CD4-positive, alpha-beta T cell (primary cell): ENCODE measurements at places on chromosomes 5 and 9.

DNA sequence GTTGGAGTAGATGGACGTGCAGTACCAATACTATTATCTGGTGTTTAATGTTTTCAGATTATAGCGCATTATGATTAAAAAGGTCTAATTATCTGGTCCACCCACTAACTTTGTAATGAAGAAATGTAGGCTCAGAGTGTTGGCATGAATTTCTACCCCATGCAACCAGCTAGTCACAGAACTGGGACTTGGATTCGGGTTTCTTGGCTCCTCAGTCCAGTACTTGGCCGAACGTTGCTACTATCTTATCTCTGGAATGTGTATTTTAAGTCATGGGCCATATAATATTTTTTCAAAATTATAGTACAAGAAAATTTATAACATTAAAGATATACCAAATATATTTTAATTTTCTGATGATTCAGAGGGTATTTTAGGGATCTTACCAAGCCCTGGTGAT is 657.5 kb upstream of the DMAC1 start:
- DNase-seq = no peak

DNA sequence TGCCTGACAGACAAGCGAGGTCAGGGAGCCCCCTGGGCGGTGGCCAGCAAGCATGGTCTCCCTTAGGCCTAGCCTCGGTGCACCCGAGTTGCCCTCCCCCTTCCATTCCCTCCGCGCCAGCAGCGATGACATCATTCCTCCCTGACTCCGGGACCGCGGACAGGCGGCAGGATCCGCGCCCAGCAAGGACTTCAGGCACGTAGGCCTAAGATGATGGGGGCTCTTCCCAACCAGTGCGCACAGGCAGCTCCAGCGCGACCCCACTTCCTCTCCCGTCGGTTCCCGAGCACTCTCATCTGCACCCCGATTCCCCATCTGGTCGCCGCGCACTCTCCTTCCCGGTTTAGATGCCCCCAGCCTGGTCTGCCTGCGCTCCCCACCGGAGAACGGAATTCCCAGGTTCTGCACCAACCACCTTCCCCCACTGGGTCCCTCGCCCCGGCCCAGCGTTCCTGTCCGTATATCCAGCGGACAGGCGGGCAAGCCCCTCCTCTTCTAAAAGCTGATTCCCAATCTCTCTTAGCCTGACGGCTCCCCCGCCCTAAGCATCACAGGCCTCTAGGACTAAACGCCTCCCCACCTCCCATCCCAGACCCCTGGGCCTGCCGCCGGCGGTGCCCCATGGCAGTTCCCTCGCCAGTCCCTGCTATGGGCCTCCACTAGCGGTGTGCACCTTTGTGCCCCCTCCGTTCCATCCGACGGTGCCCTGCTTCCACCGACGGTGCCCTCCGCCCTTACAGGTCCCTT is 931 bp downstream of the FAM219A start:
- DNase-seq = no peak

DNA sequence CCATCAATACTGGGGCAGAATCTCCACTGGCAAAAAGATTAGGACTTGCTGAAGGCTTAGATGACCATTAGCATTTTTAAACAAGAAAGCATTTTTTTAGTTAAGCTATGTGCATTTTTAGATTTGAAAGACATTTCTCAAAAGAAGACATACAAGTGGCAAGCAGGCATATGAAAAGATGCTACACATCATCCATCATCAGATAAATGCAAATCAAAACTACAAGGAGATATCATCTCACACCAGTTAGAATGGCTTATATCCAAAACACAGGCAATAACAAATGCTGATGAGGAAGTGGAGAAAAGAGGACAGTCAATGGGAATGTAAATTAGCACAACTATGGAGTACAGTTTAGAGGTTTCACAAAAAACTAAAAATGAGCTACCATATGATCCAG is 195.6 kb upstream of the TNC start:
- no peak for DNase-seq

GRCh38 chr5:40365342-40366330 is 314.1 kb upstream of the PTGER4 start:
- no peak for DNase-seq

- DNase-seq = peak; percentile 74
These were observed 6.9 kb upstream of the NDUFB6 start for GRCh38 chr9:32579706-32580331.

DNA sequence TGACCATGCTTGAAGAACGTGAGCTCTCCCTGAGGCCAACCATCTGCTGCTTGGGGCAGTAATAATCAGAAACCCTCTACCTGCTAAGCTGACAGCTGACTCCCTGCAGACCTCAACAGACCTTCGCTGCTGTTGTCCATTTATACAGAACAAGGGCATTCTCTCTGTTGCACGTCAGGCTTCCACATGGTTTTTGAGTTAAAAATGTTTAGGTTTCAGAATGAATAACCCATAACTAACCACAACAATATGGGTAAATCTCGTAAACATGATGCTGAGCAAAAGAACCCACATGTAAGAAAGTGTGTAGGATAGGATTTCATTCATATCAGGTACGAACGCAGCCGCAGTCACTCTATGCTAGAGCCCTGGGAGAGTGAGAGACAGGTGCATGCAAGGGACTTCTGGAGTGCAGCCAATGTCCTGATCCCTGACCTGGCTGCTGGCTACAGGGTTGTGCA is 348.5 kb downstream of the MED10 start:
- DNase-seq = no peak

GRCh38 chr5:14226992-14227391 is 83.8 kb downstream of the TRIO start:
- no peak for DNase-seq

- no peak for DNase-seq
These were observed 30.2 kb upstream of the PTGER4 start for GRCh38 chr5:40649463-40650030.

DNA sequence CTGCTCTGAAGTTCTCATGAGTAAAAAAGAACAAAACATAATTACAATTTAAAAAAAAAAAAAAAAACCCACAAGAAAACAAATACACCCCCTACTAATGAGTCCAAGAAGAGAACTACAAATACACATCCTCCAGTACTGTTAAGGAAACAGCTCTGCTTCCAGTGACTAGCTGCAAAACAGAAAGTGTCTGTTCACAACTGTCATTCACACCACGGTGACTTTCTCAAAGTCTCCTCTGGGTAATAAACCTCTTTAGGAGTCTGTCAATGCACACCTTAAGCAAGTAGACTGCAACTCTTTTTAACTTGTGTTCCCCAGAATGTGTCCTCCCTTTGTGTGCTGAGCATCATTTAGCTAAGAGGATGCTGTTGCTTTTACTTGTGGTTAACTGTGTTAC is 6.2 kb downstream of the REEP5 start:
- no peak for DNase-seq

- DNase-seq = no peak
These were observed 147.6 kb downstream of the EFNA5 start for GRCh38 chr5:107523029-107523680.

DNA sequence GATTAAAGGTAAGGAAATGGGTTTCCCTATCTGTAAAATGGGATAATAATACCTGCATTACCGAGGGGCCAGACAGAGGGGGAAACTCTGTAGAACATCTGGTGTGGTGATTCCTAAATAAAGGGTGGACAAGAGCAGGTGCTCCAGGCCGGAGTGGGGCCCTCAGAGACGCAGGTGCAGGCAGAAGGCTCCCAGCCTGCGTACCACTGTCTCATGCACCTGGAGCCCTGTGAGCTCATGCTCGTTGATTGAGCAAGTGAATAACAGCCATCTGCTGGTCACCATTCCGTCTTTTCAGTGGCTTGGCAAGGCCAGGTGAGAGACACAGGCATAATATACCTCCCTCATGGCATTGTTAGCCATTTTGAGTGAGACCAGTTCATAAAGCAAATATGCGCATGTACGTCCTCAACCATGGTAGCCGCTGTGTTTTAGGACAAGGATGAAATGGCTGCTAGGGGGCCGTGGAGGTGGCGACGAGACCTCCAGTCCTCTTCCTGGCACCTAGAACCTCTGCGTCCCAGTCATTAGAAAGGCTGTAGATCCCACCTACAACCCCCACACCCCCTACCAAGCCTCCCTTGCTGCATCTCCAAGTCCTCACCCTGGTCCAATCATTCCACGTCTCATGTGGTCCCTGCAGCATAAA is 198.0 kb upstream of the MVB12B start:
- DNase-seq = no peak

GRCh38 chr9:117278020-117278419 is 136.8 kb downstream of the ASTN2 start:
- DNase-seq = no peak

- DNase-seq = no peak
These were observed 6.6 kb upstream of the BARHL1 start for GRCh38 chr9:132575811-132576210.

DNA sequence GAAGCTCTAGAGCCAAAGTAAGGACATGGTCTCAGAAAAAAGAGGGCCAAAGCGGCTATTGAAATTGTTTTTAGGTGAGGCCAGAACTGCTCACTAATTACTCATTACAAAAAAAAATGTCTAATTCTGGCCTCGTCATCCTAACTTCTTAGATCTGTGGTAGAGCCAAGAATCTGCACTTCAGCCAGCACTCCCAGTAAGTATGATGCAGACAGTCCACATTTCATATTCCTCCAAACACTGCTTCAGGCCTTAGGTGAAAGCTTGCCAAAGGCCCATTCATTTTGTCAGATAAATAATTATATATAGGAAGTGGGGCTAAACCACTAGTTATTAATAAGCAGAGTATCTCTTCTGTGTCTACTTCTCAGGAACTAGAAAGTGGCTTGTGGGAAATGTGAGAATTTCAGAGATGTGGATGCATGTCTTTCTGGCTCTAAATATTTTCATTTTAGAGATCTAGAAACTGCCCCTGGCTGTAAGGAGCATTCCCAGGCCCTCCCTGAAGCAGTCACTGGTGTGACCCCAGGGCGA is 554.0 kb downstream of the TLE4 start:
- DNase-seq = no peak

GRCh38 chr5:52043137-52043536 is 659.9 kb downstream of the ISL1 start:
- DNase-seq = no peak

DNA sequence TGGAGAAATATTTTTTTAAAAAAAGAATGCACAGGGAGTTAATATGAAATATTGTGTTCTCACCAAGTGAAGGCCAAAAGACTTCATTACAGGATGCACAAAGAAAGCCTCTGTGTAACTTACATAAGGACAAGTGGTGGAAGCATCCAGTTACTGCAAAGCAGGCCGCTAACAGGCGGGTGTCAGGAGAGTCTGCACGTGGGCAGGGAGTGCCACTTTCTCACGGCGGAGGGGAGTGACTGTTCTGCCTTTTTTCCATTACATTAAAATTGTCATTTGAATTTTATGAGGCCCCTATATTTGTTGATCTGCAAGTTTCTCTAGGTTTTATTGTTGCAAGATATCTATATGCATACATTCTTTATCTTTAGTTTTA is 28.1 kb upstream of the SPATA31E1 start:
- DNase-seq = no peak

GRCh38 chr5:99453196-99453595 is 524.4 kb upstream of the CHD1 start:
- DNase-seq = no peak

GRCh38 chr9:4266602-4267001 is 33.3 kb downstream of the GLIS3 start:
- no peak for DNase-seq

GRCh38 chr9:107739601-107740082 is 250.1 kb upstream of the KLF4 start:
- no peak for DNase-seq

- no peak for DNase-seq
These were observed 267.2 kb upstream of the DAB2 start for GRCh38 chr5:39691993-39692392.

DNA sequence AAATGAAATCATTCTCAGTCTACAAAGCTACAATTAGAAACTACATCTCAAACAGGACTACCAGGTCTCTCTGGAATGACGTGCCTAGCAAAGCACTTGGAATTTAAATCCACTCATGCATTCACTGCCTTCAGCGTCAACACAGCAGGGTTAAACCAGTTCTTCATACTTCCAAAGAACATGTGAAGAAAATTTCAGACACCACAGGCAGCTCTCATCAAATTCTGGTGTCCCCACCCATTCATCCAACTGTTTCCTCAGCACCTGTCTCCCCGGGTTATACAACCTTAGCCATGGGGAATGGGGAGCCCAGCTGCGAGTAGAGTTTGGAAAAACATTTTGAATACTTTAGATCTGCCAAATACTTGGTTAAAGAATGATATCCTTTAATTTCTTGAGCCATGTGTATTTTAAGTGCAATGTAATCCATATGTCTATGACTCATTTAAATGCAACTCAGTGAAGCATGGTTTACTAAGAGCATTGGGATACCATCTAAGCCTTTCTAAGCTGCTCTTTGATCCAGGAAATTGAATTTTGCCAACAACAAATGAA is 17.5 kb downstream of the ADAM19 start:
- no peak for DNase-seq

DNA sequence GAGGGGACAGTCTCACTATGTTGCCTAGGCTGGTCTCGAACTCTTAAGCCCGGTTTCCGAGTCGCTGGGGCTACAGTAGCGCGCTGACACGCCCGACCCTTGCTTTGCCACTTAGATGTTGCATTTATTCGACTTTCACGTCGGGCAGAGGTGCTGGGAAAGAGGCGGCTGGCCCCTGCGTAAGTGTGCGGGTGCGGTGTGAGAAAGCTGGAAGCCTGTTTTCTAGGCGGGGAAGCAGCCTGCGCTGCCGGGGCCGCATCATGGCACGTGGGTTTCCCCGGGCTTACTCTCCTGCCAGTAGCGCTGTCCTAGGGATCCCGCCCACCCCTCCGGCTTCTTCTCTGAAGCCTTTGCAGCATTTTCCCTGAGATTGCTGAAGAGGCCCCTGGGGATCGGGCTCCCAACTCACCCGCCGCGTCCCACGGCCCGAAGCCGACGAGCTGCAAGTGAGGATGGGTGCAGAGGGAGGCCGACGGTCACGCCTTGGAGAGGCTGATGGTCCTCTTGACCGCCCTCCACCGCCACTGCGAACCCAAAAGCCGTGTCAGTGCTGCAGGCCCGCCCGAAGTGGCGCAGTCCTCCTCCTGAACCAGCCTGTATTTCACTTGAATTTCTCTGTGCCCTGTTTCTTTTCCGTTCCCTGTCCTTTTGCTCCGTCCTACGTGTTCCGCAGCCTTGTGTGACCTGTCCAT is 5.8 kb upstream of the TRIM41 start:
- DNase-seq = peak; percentile 36

DNA sequence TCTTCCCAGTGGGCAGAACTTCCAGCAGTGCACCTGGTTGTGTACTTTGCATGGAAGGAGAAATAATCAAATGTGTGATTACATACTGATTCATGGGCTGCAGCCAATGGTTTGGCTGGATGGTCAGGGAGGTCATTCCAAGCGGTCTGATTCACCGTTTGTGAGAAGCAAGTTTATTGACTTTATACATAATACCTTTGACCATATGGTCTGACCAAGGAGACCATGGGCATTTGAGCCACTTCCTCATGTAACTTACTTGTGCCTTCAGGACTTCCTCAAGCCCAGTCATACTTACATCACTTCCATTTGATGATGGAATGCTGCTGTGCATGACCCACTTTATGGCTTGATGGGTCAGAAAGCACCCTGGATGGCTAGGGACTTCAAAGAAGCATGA is 41.1 kb downstream of the DAP start:
- DNase-seq = no peak
